MG63 (cell line): ENCODE measurements at places on chromosomes 3 and 15.

DNA sequence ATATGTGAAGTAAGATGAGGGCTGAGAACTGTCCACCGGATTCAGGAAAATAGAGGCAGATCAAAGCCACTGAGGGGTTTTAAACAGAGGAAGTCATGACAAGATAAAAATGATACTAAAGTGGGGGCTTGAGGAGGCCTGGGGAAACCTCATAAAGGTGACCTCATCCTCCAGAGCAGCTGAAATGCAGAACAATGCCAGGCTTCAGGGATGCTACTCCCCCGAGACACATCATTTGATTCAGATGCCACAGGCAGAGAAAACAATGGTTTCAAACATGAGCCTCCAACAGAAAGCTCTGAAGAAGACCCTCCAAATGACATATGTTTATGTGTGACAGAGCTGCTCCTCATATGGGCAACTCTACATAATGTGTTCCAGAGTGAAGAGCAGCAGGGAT lies 6.4 kb downstream of the CFAP20DC start:
- DNase-seq: no peak

DNA sequence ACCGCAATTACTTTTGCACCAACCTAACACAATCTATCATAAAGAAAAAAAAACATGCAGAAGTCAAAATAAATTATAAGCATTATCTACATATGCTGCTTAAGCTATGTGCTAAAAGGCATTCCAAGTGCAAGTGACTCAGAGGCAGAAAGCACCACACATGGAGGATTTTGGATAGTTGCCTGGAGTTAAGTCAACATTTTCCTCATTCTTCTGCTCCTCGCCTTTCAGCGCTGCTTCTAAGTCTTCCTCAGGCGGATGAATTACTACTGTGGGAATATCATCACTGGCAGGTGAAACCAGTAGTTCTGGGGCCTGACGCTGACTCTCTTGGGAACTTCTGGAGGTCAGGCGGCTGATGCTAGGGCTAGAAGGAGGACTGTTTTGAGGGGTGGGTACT lies 53.1 kb downstream of the SLC4A7 start:
- peak; percentile 64 for DNase-seq

DNA sequence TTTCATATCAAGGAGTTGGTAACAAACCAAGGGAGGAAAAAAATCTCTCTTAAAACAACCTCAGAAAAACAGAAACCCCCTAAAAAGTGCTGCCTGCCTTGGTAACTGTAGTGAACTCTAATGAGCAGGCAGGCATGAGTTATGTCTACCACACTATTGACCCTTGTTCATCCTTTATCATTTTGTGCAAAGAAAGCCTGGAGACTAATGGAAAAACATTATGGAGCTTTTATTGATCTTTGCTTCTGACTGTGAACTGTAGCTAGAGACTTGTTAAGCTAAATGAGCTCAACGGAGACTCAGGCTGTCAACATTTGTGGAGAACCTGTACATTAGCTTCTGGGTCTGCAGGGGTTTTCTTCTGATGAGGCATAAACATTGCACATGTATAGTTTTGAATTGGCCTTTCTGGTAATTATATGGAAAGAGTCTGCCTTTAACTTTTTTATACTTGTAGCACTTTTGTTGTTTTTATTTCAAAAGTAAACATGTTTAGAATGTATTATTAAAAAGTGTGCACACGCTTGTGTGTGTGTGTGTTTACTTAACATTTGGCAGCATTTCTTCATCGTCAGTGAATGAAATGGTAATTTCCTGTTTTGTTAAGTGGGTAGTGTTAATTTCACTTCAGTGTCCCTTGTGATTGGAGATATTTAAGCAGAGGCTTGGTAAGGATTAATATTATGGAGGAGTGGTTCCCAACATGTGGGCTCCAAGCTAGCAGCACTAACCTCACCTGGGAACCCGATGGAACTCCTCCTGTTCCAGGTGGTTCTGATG lies 15.9 kb upstream of the SPTSSB start:
- no peak for DNase-seq

- no peak for DNase-seq
Measured at GRCh38 chr3:57059411-57059810, 1.1 kb upstream of the SPATA12 start.

- no peak for DNase-seq
Measured at GRCh38 chr3:194208709-194209108, 72.8 kb downstream of the HES1 start.

DNA sequence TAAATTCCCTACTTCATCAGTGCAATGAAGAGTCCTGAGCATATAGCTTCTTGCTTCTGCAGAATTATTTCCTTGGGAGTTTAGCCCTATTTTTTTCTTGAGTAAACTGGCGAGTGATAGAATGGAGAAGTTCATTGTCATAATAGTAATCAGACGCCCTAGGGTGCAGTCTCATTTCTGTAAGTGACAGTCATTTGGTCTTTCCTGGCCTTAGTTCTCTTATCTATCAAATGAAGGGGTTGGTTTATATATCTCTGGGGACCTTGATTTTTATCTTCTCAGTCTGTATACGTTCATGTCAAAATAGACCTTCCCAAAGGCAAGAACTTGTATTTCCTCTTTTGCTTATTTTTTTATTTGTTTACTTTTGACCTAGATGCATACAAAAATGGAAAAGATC lies 9.9 kb upstream of the ALPK3 start:
- DNase-seq: no peak

- DNase-seq: no peak
Measured at GRCh38 chr15:42493679-42494078, 1.8 kb upstream of the SNAP23 start.

DNA sequence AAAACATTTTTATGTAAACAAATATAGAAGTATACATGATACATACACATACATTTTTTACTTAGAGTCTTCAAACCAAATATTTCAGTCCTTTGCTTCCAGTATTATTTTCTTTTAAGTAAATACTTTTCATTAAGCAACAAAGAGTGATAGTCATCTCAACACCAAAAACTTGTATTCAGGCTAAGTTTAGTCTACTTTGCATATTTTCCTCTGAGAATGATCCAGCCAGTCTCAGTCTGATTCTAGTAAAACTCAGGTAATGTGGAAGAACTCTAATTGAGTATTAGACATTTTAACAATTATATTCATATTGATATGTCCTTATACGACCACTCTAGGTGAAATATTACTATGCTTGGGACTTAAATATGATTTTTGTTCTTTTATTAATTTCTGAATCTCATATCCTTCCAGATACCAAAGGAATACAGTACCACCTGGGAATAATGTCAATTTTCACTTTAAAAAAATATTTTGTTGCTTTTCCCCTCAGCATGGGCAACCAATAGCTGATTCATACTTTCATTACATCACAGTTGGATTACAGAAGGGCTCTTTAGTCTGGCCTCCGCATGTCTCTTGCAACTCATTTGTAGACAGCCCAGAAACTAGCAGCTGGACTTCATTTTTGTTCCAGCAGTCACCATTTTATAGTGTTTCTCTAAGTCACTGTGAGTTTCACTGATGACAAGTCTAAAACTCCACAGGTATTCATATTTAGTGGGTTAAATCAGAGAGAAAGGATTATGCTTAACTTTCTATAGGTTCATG lies 390.4 kb downstream of the ZBTB20 start:
- DNase-seq: peak; percentile 19

DNA sequence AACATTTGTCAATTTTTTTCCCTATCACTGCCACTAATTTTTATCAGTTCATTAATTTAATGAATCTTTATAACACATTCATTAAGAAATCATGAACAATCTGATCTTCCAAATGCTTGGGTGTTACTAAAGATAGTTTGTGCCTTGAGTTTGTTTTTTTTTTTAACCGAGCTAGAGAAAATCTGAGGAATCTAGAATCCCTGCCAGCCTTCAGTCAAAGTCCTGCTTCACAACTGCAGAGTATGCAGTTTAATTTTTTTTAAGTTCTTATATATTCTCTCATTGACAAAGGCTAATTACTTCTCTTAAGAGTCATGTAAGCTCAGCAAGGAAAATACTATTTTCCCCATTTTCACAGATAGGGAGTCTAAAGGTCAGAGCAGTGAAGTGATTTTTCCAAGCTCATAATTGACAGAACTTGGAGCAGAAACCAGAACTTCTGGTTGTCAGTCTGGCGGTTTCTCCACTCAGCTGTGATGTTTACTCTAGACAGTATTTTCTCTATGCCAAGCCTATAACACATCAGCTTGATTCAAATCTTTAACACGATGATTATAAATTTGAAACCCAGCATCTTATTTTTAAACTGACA lies 55.7 kb downstream of the TNIK start:
- DNase-seq: no peak

- no peak for DNase-seq
Measured at GRCh38 chr15:101346928-101347327, 51.9 kb upstream of the SNRPA1 start.

GRCh38 chr3:188174317-188175044 lies 20.5 kb downstream of the LPP start:
- no peak for DNase-seq

DNA sequence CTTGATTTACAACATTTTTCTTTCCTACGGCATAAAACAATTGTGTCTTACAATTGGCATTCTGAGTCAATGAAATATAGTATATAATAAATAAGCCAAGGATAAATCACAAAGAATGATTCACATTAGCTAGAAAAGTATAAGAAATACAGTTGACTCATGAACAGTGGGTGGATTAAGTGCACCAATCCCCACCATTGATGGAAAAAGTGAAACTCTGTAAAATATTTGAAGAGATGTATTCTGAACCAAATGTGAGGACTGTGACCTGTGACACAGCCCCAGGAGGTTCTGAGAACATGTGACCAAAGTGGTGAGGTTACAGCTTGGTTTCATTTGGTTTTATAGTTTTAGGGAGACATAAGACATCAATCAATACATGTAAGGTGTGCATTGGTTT lies 227.5 kb downstream of the ALCAM start:
- DNase-seq: no peak

GRCh38 chr3:196060834-196061233 lies 21.1 kb downstream of the TFRC start:
- DNase-seq: no peak

- DNase-seq: peak; percentile 84
Measured at GRCh38 chr3:48564022-48564421, 441 bp upstream of the UCN2 start.

- no peak for DNase-seq
Measured at GRCh38 chr3:188052169-188053035, 101.6 kb upstream of the LPP start.

DNA sequence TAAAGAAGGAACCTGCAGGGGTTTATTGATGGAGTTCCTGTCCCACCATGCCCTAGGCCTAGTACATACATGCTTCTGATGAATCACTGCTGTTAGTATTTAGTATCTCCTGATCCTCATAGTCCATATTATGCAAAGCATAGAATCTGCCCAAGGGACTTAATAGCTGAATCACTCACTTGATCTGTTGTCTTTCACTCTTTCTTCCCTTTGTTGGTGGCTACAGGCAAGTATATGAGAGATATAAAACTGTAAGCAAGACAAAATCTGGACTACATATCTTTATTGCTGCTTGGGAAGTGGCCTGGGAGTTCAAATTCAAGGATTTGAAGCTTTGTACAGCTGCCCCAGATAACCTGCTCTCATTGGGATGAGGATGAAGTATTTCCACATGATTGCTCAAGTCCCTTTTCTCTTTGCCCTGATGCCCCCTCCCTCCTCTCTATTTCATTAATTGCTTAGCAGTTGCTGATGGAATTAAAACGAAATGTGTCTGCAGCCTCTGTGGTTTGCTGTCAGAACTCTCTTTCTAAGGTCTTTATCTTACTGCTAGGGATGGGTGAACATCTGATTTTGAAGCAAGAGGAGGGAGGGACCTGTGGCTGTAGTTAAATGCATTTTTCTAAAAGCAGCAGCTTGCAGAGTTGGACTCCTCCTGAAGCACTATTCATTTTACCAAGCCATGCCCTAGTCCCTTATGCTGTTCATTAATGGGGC lies 114.1 kb downstream of the ZNF609 start:
- DNase-seq: no peak

DNA sequence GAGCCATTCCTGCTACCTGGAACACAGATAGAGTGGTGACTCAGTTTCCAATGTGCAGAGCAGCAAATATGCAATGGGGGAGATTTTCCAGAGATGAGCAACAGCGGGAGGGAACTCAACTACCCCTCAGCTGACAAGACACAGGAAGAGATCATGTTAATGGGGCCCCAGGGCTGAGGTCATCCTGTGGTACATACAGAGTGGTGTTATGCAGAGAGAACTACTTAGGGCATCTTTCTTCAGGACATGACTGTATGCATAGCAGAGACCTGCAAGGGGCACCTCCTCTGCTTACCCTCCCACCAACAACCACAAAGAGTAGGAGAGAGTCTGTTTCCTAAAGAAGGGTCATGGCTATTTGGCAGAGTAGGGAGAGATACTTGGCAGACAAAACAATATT lies 6.8 kb upstream of the TBC1D5 start:
- DNase-seq: no peak

GRCh38 chr3:94360987-94361386 lies 298.1 kb downstream of the NSUN3 start:
- DNase-seq: peak; percentile 83

GRCh38 chr3:16978234-16978920 lies 93.6 kb downstream of the PLCL2 start:
- peak; percentile 2 for DNase-seq

- DNase-seq: peak; percentile 97
Measured at GRCh38 chr15:73926219-73927002, at the start of gene LOXL1. Gene LOXL1, plus strand, starts transcription at chr15:73926462. Its CDS starts 322 bp downstream, at chr15:73926784.

- no peak for DNase-seq
Measured at GRCh38 chr3:128056258-128056657, 4.0 kb downstream of the SEC61A1 start.

DNA sequence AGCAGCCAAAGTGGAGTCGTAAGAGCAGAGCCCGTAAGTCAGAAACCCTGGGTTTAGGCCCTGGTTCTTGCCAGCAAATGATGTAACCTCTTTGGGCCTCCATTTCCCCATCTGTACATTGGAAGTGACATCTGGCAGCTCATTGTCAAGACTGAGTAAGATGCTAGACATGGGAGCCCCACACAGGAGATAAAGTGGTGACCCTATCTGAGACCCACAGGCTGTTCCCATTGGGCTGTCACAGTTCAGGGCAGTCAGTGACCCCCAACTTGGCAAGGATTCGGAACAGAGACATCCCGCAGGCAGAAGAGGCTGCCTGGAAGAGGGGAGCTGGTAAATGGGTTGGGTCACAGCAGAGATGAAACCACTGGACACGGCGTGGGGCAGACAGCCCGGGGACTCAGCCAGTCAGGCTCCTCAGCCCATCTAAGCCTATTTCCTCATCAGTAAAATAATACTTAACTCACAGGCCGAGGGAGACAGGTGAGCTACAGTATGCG lies 1.8 kb downstream of the CLN6 start:
- no peak for DNase-seq
